Activated naive CD4-positive, alpha-beta T cell treated with Interleukin-2 at 50 U/mL for 16 hours (primary cell): ENCODE measurements at places on chromosomes 2 and 18.
A peak's percentile ranks its signal among the peaks of the same experiment; 100 is the strongest.

DNA sequence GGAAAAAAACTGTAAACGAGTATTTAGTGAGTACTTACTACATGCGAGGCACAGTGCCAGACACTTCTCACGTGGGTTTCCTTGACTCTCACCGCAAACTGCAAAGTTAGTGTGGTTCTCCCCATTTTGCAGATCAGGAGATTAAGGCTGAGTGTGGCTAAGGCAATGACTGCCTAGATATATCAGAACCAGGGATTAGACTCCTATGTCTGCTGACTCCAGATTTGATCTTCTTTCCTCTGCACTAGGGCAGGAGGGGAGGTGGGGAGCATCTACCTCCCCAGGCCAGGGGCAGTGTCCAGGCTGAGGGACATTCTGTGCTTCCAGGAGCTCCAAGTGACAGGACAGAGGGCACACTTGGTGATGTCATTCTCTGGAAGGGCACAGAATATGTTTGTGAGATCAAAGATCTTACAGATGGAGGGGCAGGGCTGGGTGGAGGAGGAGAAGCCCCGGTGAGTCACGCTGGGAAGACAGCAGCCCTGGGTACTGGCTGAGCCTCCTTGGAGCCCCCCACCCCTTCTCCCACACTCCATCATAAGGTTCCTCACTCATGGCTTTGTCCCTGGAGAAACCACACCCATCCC is 92.4 kb downstream of the RHOB start:
- no peak for DNase-seq

GRCh38 chr2:216516730-216517350 is 18.2 kb downstream of the RPL37A start:
- no peak for DNase-seq

DNA sequence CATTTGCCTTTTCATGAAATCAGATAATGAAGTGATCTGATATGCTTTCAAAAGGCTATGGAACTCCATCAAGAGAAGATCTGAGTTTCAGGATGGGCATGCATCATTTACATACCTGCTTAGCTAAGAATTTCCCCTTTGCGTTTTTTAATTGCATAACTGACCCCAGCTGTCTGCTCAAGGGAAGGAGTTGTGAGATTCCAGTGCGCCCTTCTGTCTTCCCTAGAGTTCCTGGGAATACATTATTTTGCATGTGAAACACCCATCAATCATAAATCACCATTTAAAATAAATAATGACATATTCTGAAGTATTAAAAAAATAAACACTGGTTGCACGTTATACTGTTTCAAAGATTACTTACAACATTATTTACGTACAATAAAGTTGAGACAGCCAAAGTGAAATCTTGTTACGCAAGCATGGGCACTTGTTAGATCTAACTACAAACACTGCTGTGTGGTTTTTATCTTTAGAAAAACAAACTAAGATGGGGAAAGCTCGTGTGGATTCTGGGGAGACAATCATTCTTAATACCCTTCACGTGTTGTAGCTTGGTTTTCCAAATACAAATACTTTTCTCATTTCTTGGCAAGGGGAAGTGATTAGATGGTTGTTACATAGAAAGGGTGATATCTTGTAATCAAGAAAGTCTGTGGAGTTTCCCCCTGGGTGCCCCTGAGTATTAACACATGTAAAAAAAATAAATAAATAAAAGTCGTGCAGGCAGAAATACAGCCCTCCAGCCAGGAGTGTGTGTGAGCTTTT is 125.7 kb upstream of the LMAN1 start:
- no peak for DNase-seq

- no peak for DNase-seq
These were observed 13.8 kb downstream of the LAPTM4A start for GRCh38 chr2:20037660-20038059.

DNA sequence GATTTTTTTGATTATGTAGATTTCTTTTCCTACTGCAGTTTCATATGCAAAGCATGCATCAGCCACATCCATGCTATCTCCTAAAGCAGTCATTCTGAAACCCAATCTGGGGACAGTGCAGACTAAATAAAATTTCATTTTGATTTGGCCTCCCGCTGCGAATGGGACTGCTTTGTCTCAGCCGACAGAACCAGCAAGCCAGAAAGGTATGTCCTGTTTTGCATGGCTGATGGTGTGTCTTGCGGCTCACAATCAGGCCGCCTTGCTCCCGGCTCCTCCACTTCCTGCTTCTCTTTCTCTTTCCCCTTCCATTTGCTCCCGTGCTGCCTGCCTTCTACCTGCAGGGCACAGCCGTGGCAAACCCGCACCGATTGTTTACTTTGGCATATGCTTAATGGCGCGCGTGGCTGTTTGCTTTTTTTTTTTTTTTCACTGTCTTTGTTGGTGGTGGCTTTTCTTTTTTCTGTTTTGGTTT is 419.6 kb upstream of the POU3F3 start:
- DNase-seq, result no peak

DNA sequence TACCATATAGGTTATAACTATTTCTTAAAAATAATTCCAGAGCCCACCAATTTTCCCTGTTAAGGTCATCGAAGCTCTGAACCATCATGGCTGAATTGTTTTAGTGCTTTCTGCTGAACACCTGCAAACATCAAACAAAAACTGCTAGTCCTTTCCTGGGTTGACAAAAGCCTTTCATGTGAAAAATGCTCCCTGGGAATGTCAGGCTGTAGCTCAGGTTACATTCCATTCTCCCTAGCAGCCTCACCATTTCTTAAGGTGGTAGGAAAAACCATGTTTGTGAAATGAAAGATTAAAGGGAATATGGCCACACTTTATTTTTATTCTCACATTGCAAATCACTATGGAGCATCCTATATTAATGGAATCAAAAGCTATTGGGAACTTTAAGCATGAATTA is 5.7 kb downstream of the TCF4 start:
- DNase-seq, result no peak

DNA sequence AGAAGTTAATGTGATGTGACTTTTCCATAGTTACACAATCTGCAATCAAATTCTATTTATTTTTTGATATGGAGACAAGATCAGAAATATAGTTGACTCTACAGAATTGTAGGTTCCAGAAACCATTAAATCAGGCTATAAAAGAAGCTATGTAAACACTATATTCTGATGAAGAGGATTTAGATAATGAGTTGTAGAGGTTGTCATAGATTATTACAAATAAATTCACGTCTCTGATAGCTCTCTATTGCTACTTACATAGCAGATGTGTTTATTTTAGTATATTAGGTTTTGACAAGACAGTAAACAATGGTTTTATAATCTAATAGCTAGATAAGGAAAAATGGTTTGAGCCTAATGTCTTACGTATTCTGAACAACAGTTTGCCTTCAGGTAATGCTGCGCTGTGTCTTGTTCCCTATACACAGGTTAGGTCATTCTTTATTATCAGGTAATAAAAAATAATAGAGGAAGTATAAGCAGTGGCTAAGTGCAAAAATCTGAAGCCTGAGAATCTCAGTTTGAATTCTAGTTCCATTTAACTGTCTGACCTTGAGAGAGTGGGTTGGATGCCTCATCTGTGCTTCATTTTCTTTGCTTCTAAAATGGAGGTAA is 93.4 kb downstream of the PPP1R1C start:
- no peak for DNase-seq

DNA sequence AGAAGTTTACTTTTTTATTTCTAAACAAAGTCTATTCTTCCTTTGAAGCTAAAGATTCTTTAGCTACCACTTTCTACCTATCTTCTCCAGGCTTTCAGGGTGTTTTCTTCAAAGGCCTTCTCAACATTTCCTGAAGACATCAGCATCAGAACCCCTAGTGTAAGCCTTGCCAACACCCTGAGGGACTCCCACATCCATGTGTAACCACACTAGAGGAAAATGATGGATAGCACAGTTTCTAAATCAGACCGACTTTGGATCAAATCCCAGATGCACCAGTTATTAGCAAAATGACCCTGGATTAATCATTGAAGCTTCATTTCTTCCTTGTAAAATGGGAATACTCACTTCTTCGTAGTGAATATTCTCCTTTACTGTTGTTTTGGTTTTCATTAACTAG is 4.7 kb upstream of the TTN start:
- no peak for DNase-seq

GRCh38 chr2:42846932-42847595 is 54.7 kb upstream of the HAAO start:
- DNase-seq, result no peak

DNA sequence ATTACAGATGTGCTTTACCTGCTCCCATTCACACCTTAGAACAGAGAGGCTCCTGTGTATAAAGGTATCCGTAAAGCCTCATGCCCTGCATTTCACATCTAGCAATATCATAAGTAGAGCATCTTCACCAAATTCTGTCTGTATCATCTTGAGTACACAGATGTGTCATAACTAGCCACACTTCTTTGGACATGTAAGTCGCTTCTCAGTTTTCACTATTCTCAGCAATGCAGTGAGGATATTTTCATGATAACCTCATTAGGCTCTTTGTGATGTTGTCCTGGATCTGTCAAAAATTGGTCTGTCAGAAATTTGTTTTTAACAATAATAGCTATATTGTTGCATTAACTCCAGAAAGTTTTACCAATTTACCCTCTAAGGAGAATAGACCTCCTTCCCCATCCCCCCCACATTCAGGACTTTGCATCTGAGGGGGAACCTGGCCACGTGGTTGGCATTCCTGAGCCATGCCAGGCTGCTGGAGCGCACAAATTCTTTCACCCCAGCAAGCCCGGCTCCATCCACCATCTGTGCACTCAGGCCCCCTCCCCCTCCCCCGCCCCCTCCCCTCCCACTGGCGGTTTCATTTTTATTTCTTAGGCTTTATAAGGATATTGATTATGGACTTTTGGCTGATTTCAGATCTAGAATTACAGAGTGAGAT is 34.1 kb downstream of the AGAP1 start:
- no peak for DNase-seq

DNA sequence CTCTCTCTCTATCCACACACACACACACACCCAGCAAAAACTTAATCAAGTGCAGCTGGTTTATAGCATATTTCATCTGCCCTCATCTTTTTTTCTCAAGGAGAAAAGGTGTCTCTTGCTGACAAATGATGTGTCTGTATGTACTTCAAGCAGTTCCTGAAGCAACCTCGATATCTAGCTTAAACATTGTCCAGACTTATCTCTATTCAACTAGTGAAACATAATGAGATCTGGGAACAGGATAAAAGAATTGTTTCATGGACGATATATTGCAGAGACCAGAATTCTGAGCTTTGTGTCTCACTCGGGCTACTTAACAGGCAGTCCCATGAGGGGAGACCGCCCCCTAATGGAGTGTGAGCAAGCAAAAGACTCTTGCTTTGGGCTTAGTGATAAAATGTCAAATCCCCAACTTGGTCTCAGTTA is 929.2 kb upstream of the SOX11 start:
- no peak for DNase-seq

DNA sequence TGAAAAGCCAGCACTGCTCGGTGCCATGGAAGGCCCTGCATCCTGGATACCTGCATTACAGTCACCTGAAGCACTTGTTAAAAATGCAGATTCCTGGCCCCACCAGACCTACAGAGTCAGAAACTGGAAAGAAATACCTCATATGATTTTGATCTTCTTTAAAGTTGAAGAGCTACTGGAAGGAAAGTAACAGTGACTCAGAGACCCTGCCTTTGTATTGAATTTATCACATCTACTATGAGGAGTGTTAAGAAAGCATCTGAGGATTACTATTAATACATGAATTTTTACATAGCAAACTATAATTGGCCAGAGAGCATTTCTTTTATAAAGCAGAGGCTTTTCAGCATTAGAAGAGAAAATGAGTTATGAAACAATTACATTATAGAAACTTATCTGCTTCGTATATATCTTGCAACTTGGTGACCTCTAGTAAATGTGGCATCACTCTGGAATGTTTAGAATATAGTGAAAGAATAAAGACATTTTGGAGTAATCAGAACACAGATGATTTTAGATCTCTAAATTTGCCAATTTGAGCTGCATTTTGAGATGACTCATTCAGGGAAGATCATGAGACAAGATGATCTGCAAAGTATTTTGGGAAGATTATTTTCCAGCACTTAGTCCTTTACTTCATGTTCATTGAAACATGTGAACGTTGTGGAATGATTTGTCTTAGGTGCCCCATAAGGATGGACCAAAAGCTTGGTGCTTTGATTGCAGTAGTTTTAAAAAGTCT is 12.2 kb downstream of the PTPRM start:
- DNase-seq, result no peak

DNA sequence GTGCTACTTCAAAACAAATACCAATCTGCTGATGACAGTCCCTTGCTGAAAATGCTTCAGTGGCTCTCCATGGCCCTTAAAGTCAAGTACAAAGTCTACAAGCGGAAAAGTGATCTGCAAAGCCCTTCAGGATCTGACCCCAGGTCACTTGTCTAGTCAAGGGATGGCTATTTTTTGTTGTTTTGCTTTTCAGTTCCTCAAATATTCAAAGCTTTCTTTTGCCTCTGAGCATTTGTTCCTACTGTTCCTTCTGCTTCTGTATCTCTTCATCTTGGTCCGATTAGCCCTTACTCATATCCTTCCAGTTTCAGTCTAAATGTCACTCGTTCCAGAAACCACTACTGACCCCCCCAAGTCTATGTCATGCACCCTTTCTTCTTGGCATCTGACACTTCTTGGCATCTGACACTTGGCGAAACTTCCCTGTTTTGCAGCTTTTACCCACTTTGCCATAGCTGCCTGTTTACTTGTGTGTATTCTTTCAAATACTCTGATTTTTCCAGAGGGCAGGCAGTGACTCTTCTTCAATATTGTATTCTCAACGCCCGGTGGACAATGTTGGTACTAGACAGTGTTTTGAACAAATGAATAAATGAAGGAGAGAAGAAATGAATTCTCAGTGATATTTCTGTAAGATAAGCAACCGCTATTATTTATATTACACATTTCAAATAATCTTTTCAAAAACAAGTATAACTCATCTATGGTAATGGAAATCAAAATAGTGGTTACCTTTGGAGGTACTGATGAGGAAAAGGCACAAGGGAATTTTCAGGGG is 175.9 kb upstream of the FN1 start:
- DNase-seq, result no peak

GRCh38 chr2:170818036-170818751 is 1.5 kb downstream of the GAD1 start:
- DNase-seq, result no peak

DNA sequence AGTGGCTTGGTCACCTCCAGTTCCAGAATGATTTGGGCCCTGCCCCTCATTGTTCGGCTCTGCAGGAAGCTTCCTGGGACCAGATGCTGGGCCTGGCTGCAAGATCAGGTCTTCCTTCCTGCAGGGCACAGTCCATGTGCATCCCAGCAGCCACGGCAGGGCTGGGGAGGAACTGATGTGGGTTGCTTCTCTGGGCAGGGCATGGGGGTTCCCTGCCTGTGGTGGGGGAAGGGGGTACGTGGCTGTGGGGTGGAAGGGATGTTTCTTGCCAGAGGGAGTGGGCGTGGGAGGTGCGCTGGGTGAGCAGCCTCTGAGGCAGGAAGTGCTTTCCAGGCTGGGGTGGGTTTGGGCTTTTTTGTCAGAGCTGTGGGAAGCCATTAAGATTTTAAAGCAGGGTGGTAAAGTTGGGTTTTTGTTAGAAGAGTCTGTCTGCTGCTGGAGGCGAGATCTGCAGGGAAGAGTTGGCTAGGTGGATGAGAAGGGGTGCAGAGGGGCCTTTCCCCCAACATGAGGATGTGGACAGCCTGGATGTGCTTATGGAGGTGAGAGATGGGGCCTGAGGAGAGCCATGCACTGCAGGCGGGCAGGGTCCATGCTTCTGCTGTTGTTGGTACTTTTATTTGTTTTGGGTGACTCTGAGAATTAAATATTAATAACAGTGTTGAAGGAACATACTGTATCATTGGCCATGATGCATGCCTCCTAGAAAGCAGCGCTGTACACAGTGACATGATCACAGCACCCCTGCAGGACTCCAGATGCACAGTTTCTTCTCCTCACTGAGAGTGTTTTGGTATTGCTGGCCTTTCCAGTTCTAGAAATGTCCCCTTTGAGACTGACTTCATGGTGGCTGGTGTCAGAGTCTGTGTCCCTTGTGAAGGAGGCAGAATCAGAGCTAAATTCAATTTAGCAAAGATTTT is 45.3 kb downstream of the DGKD start:
- DNase-seq, result peak; percentile 40
